ENCODE measurements at places on chromosomes 7 and 10.

GRCh38 chr10:46514431-46514861, 42.0 kb downstream of the GPRIN2 start:
- DNase-seq: no peak

GRCh38 chr10:84423719-84424118, 95.3 kb downstream of the CCSER2 start:
- no peak for DNase-seq

- peak; percentile 50 for DNase-seq
Observed at GRCh38 chr7:2651336-2651735, 19.6 kb downstream of the TTYH3 start.

- no peak for DNase-seq
Observed at GRCh38 chr7:8442051-8442813, 8.8 kb downstream of the NXPH1 start.

DNA sequence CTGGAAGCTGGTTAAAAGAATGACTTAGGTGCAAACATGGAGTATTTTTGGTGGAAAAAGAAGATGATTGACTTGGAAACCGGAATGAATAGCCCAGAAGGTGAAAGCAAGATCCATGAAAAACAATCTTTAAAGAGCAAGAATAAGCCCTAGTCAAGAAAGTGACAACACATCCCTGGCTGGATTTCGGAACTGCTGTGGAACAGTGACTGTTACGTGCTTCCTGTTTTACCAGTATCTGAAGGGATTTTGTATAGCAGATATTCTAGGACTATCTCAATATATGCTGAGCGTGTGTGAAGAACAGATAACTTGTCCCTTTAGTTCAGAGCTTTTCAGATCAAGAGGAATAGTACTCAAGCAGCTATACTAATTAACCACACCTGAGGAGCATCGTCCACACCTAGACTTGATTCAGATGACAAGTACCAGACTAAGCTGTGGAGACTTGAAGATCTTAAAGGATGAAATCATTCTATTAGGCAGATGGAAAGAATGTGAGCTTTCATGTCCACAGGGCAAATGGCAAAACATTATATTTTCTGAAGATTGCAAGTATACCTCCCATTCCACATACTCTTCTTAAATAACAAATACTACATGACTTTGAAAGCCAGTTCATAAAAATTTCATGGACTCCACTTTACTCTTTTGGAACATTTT, 11.5 kb upstream of the TES start:
- no peak for DNase-seq

- no peak for DNase-seq
Observed at GRCh38 chr7:156019776-156020565, 207.7 kb upstream of the SHH start.

DNA sequence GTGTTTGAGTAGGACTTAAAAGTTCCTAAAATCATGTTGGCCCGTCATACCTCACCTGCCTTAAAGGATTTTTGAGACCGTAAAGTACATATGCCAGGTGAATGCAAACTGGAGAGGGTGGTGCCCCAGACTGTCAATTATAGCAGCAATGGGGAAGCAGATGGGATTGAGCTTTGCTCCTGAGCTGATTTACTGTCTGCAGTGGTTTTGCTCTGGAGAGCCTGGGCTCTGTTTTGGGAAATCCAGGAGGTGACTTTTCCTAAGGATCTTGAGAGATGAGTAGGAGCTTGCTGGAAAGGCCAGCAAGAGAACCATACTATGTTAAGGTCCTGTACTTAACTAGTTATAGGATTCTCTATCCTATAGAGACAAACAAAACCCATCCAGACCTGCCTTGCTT, 43.0 kb downstream of the COL13A1 start:
- no peak for DNase-seq

DNA sequence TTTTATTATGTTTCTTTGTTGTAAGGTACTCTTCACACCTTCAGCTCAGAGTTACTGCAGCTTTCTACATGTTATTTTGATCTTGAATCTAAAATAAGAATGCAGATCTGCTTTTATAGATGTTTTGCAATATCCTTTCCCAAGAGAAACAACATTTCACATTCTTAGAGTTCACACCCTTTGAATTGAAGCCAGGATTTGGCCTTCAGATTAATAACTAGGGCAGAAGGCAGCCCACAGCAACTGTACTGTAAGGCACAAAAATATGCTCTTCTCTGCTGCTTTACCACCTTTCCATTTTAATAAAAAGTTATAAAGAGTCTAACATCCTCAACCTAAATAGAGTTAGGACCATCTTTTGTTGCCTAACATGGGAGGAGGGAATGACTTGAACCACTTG, 224.7 kb downstream of the LHFPL3 start:
- no peak for DNase-seq

- no peak for DNase-seq
Observed at GRCh38 chr7:114786455-114786854, 135.4 kb upstream of the MDFIC start.

DNA sequence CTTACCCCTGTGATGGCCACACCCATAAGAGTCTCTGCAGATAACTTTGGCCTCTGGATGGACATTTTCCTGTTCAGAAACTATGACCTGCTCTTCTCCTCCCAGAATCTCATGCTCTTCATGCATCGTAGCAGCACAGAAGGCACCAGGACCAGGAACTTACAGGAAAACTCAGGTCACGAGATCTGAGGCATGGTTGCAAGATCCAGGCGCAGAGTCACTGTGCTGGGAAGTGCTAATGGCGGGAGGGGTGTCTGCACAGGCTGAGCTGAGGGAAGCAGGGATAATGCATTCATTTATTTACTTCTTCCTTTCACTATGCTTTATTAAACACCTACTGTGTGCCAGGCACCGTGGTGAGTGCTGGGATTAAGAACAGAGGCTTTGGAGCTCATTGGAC, 48.2 kb upstream of the LOXL4 start:
- no peak for DNase-seq

- no peak for DNase-seq
Observed at GRCh38 chr7:149785983-149786382, 12.6 kb upstream of the ZNF467 start.

GRCh38 chr10:65350611-65351010, 1575.2 kb upstream of the LRRTM3 start:
- no peak for DNase-seq

DNA sequence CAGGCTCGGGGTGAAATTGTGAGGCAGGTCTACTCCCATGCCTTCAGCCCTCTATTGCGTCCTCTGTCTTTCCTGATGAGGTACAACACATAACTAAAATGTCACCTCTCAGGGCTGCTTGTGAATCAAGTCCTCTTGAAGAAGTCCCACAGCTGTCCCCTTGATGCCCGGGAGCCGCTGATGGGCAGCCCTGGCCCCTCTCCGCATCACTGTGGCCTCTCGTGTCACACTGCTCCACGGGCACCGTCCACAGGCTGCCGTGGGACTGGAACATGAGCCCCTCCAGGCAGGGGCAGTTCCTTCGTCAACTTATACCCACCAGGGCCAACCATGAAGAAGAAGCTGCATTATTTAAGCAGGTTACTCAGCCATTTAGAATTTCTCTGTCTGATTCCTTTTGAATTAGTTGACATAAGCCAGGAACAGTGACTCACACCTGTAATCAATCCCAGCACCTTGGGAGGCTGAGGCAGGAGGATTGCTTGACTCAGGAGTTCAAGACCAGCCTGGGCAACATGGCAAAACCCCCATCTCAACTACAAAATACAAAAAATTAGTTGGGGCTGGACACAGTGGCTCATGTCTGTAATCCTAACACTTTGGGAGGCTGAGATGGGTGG, 58.5 kb upstream of the UBE3C start:
- DNase-seq: no peak

GRCh38 chr10:62069452-62070178, 168.1 kb downstream of the ARID5B start:
- no peak for DNase-seq

DNA sequence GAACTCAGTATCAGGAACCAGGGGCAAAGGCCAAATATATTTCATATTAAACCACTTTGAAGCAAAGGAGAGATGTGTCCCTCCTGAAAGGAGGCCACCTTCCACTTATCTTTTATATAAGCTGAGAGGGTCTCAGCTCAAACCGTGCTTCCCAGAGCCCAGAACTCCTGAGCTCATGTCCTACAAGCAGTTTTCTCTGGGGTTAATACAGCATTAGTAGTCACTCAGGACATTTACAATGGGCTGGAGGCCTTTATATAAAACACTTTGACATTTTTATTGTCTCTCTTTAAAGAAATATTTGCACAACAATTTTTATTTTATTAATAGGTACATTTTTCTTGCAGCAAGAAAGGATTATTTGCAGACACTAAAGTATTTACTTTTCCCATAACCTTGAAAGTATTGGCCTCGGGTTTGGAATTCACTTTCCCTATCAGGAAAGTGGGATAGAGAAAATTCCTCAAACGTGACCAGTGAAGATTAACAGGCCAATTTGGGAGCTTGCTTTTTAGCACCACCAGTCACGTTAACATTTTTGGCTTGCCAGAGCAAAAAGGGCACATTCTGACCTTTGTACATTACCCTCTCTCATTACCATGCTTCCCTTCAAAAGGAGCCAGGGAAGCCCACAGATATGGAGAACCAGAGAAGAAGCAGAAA, 464.9 kb upstream of the NRP1 start:
- no peak for DNase-seq

DNA sequence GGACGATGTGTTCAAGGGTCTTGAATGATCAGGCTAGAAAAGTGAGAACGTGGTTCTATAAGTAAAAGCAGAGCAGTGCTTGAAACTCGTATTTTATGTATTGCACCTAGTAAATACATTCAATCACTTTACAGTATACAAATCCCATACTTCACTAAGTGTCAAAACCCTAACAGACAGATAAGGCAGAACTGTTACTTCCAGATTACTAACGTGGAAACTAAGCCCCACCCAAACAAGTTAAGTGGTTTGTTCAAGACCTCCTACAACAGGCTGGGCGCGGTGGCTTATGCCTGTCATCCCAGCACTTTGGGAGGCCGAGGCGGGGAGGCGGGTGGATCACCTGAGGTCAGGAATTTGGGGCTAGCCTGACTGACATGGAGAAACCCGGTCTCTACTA, 9.2 kb upstream of the MYO1G start:
- DNase-seq: no peak

GRCh38 chr10:113103131-113103840, 153.2 kb downstream of the TCF7L2 start:
- DNase-seq: no peak

DNA sequence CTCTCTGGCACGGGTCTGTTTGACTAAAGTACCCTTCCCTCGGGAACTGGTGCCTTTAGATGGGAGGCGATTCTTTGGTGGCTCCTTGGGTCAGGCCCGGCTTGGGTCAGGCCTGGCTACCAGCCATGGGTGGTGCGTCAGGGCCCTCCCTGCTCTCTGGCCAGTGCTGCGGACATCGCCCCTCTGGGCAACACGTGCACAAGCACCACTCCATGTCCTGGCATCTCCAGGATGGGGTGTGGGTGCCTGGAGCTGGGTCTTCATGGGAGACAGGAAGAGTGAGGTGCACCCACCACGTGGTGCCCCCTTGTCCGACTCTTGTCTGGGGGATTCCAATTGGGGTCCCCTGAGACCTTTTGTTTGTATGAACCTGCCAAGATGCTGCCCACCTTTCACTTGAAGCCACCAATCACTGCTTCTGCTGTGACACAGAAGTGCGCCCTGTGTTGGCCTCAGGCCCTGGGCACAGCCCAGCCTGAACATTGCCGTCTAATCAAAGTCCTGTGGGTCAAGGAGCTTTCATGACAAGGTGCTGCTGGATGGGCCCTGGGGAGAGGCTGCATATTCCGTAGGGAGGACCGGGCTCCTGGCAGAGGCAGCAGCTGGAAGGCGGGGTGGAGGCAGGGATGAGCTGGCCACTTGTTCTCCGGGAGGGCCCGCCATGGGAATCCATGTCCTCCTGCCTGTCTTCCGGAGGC, 11.1 kb upstream of the PWWP2B start:
- no peak for DNase-seq

GRCh38 chr10:103429647-103430046, 22.5 kb downstream of the CALHM2 start:
- no peak for DNase-seq

DNA sequence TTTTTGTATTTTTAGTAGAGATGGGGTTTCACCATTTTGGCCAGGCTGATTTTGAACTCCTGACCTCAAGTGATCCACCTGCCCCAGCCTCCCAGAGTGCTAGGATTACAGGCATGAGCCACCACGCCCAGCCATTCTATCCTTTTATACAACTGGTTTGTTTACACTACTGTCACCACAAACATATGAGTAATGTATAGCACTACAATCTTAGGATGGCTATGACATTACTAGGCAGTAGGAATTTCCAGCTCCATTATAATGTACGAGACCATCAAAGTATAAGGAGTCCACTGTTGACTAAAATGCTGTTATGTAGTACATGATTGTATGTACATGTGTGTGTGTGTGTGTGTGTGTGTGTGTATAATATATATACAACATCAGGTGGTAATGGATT, 1126.1 kb upstream of the LRRN3 start:
- no peak for DNase-seq

DNA sequence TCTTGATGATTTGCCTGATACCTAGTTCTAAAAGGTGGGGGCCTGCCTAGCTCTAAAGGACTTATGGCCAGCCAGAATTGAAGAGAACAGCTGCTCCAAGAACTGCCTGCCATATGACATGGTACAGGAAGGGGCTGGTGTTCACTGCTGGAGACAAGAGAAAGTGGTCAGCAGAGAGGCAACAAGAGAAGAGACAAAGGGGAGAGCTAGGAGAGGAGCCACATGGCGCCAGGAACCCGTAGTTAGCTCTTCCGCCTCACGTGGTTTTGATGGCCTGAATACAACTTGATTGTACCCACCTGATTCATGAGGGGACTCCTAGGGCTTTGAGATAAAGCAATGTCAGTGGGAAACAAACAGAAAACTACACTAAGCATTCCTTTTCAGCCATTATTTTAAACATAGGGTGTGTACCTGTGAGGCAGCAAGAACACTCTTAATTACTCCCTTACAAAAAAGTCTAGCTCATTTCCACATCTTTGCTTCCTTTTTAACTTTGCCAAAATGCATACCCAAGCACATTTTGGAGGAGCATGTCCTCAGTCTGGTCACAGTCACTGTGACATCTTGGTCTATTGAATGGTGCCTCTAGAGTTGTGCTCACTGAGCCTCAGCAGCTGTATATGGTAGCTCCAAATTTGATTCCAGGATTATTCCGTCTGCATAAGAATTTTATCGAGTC, 71.6 kb downstream of the CCDC71L start:
- DNase-seq: no peak

GRCh38 chr10:131553581-131553980, 242.1 kb upstream of the TCERG1L start:
- DNase-seq: no peak
